NCI-H1417 treated with DMSO at 0.1 percent for 48 hours (cell line): ENCODE measurements at places on chromosomes 5 and 9.

- DNase-seq: no peak
Measured at GRCh38 chr5:181232593-181232992, 9.5 kb downstream of the TRIM41 start.

DNA sequence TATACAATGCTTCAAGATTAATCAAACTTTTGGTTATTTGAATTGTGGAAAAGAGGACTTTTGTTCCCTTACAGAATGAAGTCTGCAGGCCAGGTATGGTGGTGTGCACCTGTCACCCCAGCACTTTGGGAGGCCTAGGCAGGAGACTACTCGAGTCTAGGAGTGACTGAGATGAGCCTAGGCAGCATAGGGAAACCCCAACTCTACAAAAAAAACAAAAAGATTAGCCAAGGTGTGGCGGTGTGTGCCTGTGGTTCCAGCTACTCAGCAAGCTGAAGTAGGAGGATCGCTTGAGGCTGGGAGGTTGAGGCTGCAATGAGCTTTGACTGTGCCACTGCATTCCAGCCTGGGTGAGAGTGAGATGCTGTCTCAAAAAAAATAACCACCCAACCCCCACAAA is 9.3 kb downstream of the CCNH start:
- no peak for DNase-seq

GRCh38 chr5:68370196-68370595 is 154.6 kb downstream of the PIK3R1 start:
- DNase-seq: no peak

GRCh38 chr9:36898431-36899020 is 135.5 kb downstream of the PAX5 start:
- no peak for DNase-seq

DNA sequence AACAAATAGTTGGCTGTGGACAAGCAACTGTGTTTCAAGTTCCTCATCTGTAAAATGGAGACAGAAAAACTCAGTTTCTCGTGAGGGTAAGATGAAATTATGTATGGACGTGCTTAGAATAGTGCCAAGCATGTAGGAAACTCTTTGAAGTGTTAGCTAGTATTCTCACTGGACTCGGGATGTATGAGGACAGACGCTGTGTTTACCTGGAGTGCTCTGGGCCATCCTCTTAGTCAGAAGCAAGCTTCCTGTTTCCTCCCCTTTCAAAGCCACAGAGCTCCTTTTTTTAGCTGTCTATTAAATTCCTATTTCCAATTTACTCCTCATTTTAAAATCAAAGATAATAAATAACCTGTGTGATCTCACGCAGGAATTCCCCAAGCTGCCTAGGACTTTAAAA is 23.8 kb upstream of the IQGAP2 start:
- no peak for DNase-seq

DNA sequence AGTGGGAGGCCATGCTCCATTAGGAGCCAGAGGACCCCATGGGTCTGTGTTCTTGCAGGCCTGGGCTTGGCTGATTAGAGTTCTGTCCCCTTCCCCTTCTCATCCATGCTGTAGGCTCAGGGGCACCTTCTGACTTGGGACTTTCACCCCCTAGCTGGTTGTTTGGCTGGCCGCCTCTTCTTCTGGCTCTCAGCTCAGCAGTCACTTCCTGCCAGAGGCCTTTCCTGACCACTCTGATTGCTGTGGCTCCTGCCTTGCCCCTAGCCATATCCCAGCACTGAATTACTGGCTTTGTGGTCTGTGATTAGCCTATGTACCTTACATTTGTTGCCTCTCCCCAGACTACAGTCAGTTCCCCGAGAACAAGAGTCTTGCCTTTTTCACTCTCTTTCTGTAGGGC is 14.6 kb downstream of the ENTREP1 start:
- DNase-seq: no peak

- no peak for DNase-seq
Measured at GRCh38 chr9:111527347-111527746, 2.4 kb downstream of the ZNF483 start.

- no peak for DNase-seq
Measured at GRCh38 chr9:131218370-131218769, 57.9 kb downstream of the FAM78A start.

- DNase-seq: no peak
Measured at GRCh38 chr9:122846371-122846940, 18.1 kb upstream of the PDCL start.
